Stimulated activated naive CD8-positive, alpha-beta T cell treated with anti-CD3 and anti-CD28 coated beads, Interleukin-15, amount 100 ng/mL, for 72 hours (primary cell): ENCODE measurements at places on chromosomes 7 and 10.

- DNase-seq = no peak
These were observed 41.3 kb downstream of the WNT2 start for GRCh38 chr7:117281562-117281961.

- DNase-seq = no peak
These were observed 5.3 kb upstream of the KLRG2 start for GRCh38 chr7:139488810-139489209.

GRCh38 chr10:95560278-95561176 is 644 bp downstream of the SORBS1 start:
- peak; percentile 49 for DNase-seq

GRCh38 chr7:132937286-132937685 is 144.6 kb downstream of the CHCHD3 start:
- DNase-seq = no peak

DNA sequence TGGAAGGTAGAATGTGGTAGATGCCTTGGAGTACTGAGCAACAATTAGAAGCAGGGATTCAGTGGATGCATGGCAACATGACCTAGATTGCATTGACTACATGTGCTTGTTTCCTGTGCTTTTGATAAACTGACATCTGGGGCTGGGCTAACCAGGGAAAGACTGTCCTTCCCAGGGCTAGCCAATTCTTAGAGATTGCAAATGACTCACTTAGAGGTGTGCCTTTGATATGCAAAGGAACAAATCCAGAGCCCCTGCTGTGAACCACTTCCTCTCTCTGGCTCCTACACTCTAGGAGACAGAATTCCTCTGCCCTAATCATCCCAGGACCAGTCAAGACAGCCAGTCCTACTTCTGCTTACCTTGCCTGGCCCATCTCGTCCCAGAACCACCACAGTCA is 651.5 kb downstream of the LRMDA start:
- no peak for DNase-seq

- DNase-seq = no peak
These were observed 69.6 kb downstream of the CYP26A1 start for GRCh38 chr10:93143281-93143680.

GRCh38 chr10:75660823-75661222 is 229.4 kb downstream of the LRMDA start:
- DNase-seq = no peak

- no peak for DNase-seq
These were observed 191.2 kb downstream of the FZD1 start for GRCh38 chr7:91455411-91455810.

GRCh38 chr7:141928845-141929195 is 12.6 kb downstream of the OR9A4 start:
- no peak for DNase-seq

DNA sequence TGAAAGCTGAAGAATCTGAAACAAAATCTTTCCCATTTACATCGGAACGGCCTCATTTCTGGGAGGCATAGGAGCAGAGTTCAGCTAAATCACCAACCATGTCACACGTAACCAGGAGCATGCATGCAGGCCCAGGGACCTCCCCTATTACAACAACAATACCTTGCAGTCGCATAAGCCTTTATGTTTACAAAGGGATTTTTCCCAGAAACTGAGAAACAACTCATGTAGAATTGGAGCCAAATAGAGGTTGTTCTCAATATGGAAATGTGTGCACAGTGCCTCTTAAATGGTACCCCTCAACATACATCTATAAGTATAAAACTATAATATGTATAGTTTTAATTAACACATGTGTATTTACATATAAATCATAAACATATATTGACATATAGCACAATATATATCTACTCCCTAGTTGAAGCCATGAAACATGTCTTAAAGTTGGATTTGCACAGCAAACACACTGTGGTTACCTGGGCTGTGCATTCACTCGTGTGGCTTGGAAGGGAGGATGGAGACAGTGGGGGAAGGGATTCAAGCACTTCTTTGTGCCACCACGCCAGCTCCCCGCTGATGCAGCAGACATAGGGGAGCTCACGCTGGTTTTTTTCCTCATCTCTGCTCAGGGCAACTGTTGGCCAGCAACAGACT is 35.0 kb upstream of the DGKI start:
- no peak for DNase-seq

DNA sequence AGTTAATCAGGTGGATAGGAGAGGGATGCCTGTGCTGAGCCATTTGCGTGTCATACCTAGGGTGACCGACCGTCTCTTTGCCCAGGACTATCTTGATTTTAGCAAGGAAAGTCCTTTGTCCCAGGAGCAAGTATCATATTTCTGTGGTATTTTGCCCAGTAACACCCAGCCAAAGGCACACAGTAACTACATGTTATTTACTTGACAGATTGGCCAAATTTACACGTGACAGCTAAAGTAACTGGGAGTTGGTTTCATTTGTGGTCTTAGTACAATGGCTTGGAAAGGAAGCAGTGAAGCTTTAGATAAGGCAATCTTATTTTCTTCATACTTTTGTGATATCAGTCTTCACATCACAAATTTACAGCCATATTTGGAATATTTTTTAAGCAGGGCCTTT is 142.1 kb downstream of the JCAD start:
- no peak for DNase-seq

- DNase-seq = no peak
These were observed 165.8 kb downstream of the CFTR start for GRCh38 chr7:117645481-117646165.

GRCh38 chr10:78456649-78457400 is 423.2 kb downstream of the RPS24 start:
- DNase-seq = no peak

- no peak for DNase-seq
These were observed 54.2 kb upstream of the GDF10 start for GRCh38 chr10:47245731-47246350.

- DNase-seq = no peak
These were observed 540.7 kb downstream of the MAGI2 start for GRCh38 chr7:78912781-78913180.

DNA sequence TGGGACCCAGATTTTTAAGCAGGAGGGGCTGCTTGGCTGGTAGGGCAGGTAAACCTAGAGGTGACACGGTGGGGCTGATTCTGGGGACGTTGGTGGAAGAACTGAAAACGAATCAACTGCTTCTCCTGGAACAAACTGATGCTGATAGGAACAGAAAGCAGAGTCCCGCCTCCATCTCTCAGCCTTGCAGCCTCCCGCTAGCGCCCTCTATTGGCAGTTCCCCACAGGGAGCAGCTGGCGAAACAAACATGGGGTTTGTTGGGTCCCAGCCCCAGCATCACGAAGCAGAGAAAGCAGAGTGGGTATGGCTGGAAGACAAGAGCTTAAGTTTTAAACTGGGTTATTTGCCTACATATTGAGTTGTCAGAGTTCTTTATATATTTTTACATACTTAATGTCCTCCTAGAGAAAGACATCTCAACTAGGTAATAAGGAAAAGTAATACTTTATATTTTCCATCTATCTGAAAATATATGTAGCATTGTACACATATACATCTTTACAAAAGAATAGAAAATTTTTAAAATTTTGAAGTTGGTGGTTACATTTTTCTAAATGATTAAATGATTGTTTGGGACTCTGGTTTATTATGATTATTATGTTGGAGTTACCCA is 42.3 kb upstream of the FOXI2 start:
- DNase-seq = peak; percentile 35

DNA sequence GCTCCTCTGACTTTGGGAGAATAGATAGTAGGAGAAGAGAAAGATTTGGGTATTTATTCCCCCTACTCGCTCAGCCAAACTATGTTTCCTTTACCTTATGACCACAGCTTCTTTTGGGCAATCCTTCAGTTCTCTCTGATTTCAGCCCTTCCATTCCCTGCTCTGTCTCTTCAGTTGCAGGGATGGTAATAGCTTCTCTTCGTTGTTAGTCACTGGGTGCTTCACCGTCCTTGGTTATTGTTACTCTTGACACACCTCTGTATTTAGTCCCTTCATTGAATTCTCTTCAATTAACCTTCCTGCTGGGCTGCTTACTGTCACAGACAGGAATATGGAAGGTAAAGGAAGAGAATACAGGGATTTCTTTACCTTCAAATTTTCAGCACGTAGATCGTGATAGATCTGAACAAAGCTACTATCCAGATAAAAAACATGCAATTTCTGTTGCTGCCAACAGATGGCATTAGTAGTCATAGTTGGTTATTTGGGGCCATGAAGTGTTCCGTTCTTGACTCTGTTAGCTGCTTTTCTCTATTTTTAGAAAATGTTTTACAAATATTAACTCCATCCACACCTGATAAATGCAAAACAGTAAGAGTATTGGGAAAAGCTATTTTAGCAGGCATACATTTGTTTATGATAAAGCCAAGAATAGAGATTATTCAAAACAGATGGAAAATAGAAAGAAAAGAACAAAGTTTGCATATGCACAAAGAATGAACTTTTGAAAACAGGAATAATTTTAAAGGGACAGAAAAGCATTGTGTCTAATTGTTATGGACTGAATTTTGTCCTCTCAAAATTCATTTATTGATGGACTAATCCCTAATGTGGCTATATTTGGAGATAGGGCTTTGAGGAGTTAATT is 14.0 kb upstream of the PTTG1IP2 start:
- peak; percentile 8 for DNase-seq

DNA sequence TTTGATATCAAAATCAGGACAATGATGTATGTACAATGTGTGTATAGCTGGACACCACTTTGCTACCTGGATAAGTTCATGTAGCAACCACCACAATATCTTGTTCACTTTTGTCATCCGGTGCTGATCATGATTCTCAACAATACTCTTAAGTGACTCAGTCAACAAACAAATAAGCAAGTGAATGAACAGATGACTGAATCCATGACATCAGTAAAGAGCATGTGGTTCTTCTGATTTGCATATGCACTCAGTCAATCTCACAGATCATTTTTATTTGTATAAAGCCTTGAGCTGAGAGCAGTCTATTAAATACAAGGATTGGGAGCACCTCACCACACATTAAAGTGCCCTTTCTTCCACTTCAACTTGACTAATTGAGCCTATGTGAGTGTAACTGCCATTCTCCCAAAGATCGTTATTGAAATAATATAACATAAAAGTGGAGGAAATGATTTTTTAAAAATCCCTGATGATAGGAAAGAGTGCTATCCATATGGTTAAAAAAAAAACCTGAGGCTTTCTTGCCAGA is 69.5 kb downstream of the NPSR1 start:
- no peak for DNase-seq

DNA sequence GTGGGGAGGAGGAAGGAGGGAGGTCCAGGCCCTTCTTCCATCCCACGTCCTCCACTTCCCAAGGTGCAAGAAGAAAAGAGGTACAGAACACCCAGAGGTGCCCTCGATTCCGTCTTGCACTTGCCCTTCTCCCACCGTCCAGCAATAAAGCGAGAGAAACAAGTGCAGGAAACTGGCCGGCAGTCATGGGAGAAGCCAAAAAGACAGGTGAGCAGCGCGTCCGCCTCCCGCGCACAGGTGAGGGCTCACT is 1.3 kb downstream of the C10orf95 start:
- no peak for DNase-seq

GRCh38 chr7:155062411-155062810 is 7.7 kb upstream of the HTR5A start:
- no peak for DNase-seq

DNA sequence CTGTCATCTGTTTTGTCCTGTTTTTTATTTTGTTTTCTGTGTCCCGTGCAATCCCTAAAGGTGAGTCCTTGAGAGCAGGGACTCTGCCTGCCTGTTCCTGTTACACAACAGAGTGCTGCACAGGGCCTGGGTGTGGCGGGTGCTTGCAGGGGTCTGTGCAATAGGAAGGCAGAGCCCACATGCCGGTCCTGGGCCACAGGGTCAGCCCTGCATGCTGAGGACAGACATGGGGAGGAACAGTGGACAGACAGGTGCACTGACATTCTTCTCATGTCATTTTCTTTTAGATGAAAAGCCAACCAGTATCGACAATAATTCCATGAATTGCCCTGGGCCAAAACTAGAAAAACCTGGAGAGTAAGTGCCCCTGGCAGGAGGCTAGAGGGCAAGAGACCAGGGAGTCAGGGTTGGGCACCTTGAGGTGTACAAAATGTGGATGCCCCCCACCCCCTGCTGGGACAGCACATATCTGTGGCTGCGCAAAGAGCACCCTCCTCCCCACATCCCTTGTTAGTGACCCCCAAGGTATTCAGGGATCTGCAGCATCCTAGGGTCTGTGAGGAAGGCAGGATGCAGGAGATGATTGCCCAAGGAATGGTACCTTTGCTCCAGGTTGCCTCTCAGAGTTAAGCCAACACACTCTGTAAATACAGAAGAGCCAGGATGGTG is 19.9 kb downstream of the ANTXRL start:
- DNase-seq = no peak
